ENCODE measurements at places on chromosomes 4 and X.

GRCh38 chr4:19260346-19260745 is 991.4 kb upstream of the SLIT2 start:
- DNase-seq = no peak

DNA sequence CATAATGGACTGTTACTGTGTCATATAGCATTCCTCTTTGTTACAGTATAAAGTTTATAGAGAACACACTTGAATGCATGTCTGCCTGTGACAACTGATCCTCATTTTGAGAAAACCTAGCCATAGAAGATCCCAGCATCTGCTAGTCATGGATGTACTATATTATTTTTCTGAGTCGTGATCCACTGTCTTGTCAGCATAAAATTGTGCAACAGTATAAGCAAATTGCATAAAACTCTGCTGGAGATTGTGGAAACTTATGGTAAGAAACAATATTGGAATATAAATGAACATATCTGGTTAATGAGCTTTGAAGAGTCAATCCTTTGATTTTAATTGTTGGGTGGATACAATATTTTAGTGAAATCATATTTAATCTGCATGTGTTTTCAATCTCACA is 3.6 kb downstream of the NEIL3 start:
- no peak for DNase-seq

DNA sequence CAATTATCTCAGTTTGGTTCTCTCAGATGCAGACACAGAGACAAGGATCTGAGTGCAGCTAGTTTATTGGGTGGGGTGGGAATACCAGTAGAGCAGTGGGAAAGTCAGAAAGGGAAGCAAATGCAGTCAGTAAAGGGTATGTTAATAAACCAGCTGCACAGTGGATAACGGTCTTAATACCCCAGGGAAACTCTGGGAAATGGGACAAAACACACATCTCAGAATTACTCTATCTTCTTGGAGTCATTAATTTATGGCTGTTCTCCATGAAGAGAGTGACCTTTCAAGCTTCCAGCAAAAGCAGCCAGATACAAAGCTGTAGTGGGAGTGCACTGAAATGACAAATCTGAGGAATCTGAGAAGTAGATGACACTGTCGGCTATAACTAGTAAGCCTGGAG is 73.3 kb upstream of the NALF2 start:
- no peak for DNase-seq

- DNase-seq = no peak
These were observed 110.2 kb upstream of the TENM3 start for GRCh38 chr4:182133033-182133432.

DNA sequence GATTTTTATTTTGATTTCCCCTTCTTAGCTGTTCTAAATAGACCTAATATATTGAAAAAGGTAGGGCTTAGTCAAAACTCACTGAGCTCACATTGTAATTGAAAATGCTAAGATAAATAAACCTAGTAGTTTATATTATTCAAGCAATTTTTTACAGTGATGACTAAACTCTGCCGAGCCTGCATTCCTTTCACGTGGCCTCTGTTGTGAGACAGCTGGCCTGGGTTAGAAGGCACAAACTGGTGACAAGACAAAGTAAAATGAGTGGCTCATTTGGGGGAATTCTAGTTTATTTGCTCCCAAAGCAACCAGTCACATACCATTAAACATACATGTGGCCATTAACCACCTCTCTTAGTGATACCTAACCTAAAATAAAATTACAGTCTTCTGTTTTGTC is 169.4 kb upstream of the TEX13C start:
- DNase-seq = no peak

DNA sequence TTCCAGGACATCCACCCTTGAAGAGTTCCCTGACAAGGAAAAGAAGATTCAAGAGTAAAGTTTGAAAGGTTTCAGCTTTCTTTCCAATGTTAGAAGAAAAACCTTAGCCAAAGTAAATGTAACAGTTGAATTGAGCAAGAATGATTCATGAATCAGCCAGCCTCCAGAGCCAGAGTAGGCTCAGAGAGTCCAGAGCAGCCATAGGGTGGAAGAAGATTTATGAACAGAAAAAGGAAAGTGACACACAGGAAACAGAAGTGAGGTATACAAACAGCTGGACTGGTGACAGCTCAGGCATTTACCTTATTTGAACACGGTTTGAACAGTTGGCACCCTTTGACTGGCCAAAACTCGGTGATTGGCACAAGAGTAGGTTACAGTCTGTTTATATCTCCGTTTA is 63.2 kb downstream of the QDPR start:
- DNase-seq = no peak

GRCh38 chrX:129979207-129979920 is 3.1 kb upstream of the BCORL1 start:
- no peak for DNase-seq

- no peak for DNase-seq
These were observed 1967.9 kb downstream of the C4orf33 start for GRCh38 chr4:131063878-131064277.

DNA sequence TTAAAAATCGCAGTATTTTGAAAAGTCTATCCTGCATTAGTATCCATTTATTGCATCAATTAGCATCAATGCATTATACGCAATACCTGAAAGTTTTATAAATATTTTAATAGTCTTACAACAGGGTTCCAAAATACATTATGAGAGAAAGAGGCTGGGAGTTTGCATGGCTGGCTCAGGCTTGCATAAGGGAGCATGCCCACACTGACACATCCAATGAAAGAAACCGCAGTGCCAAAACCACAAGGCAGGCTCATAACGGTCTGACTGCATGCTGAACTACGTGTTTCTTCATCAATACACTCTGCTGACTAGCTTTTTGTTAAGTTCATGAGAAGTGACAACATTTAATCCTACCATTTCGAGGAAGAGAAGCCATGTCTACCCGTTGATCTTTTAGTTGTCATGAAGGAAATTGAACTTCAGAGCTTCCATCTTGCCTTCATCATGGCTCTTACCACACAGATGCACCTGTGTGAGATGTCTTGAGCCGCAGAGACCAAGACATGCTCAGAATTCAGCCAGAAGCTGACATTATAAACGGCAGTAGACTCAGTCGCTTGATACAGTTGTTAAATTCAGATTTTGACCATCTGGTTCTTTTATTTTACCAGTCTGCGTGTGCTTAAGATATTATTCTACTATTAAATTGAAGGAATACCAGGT is 168.8 kb upstream of the FRG1 start:
- DNase-seq = no peak

GRCh38 chr4:139221687-139222086 is 44.7 kb upstream of the ELF2 start:
- no peak for DNase-seq

- no peak for DNase-seq
These were observed 411.9 kb downstream of the SPOCK3 start for GRCh38 chr4:166822386-166822785.

DNA sequence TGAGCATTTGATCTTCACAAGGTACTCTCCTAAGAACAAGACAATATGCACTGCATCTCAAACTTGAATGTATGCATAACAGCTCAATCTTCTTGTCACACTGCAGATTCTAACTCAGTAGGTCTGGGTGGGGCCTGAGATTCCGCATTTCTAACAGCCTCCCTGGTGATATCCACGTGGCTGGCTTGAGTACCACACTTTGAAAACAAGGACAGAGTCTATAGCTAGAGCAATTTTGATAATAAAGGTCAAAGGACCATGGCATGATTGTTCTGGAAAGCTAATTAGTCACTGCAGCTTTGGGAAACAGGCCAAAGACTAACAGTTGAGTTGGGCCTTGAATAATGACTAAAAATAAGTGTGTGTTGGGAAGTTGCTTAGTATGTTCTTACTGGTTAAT is 213.3 kb downstream of the GBA3 start:
- no peak for DNase-seq

GRCh38 chr4:130056286-130056685 is 960.3 kb downstream of the C4orf33 start:
- DNase-seq = no peak

DNA sequence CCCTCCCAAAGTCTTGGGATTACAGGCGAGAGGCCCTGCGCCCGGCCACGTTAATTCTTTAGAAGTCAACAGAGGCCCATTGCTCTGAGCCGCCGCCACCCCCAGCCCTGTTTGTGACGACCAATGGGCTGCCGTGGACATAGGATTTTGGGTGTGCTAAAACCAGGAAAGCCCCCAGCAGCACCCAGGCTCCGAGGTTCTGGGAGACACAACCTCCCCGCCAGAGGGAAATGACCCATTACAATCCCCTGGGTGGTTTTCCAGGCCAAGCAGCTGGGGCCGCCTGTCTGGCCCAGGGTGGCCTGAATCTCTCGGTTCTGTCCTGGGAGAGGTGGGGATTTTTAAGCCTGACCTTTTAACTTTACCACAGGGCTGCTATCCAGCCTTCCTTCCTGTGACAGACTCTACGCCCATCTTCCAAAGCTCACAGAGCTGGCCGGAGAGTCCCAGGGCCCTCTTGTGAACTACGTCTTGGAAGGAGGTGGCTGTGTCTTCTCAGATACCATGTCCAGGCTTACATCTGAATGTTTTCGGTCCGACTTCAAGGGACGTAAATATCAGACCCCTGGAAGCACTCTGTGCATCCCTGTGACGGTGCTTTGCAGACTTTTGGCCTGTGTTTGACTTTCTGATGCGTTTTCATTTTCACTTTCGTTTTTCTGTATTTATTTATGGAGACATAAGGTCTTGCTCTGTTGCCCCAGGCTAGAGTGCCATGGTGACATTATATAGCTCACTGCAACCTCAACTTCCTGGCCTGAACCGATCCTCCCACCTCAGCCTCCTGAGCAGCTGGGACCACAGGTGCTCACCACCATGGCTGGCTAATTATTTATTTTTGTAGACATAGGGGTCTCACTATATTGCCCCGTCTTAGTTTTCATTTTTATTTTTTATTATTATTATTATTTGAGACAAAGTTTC is 36.0 kb downstream of the P2RY8 start:
- DNase-seq = no peak

DNA sequence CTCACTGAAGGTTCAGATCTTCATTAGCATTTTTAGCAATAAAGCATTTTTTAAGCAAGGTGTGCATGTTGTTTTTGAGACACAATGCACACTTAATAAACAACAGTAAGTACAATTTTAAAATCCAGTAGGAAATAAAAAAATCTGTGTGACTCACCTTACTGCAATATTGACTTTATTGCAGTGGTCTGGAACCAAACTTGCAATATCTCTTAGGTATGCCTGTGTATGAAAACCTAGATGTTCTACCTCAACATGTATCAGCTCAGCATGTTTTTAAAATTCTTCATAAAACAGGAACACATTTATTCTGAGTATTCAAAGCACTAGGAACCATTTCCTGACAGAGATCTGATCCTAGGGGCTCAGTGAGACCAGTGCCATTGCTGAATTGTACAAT is 26.7 kb downstream of the NR0B1 start:
- no peak for DNase-seq

DNA sequence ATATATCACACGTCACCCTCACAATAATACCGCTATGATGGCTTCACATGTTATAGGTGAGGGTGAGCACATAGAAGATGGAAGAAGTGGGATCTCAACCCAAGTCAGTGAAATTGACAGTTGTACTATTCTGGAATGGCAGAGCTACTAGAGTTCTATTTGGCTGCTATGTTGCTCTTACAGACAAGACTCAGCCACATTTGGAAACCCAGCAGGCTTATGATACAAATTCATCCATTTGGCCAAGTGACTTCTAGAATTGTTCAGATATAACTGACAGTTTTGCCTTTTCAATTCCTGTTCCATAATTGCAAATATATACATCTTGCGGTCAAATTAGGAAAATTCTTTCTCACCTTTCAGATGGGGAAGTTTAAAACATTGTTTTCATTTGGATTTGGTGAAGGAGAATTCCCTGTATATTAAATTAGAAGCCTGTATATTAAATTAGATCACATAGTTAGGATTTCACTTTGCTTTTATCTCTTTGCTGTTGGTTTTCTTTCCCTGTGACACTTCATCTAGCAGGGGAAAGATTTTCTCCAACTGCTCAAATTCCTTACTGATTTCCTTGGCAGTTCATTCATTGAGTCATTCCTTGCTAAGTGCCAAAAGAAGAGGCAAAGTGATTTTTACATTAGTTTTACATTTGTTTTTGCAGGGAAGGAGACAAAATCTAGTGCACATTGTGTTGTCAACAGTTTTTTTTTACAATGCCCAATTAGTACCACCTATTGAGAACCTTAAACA is 120.6 kb upstream of the TBC1D9 start:
- DNase-seq = no peak

DNA sequence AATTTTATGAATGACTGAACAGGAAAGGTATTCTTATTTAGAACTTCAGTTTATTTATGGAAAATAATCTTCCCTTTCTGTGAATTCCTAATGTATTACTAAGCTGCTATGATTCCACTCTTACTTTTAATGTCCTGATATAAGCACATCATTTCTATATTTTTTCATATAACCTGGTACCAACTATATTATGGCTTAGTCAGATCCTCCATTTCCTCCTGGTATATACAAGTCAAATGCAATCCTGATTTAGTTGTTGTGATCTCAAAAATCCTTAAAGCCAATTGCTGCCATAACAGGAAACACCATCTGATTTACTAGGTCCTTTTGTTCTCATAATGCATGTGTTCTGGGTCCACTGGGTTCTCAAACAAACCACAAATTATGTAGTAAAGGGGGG is 26.8 kb downstream of the TRMT2B start:
- no peak for DNase-seq

- DNase-seq = peak; percentile 59
These were observed at the start of gene POF1B for GRCh38 chrX:85379174-85379907. Gene POF1B (minus strand): TSS chrX:85379665. CDS start chrX:85379454, 211 bp downstream.

- no peak for DNase-seq
These were observed 110.1 kb downstream of the FBXO8 start for GRCh38 chr4:174173360-174173759.

GRCh38 chr4:19123681-19124080 is 1102.1 kb upstream of the LCORL start:
- no peak for DNase-seq

- DNase-seq = peak; percentile 86
These were observed at the start of gene C4orf36 for GRCh38 chr4:86891762-86892635. Gene C4orf36 (minus strand): TSS chr4:86892422. CDS start chr4:86891520, 902 bp downstream.

- DNase-seq = no peak
These were observed 37.3 kb upstream of the MYOZ2 start for GRCh38 chr4:119098306-119098705.

GRCh38 chrX:133726211-133726630 is 259.2 kb downstream of the GPC3 start:
- peak; percentile 16 for DNase-seq

- DNase-seq = no peak
These were observed 152.9 kb downstream of the RTL3 start for GRCh38 chrX:78506248-78506647.
